ENCODE measurements at places on chromosomes 6 and 20. TPM values are rescaled to one million over a fixed set of nuclear protein-coding genes. Genes with fewer than 3 reads are reported as not detected.

The COL10A1 gene
- 0.05 TPM for total RNA-seq

The NMBR gene
- total RNA-seq, result not detected

The ADGRF5 gene
- total RNA-seq, result under 0.01 TPM

The PNLDC1 gene
- total RNA-seq, result not detected

The PRSS35 gene
- total RNA-seq, result 18.7 TPM

The PLEKHG1 gene
- 0.30 TPM for total RNA-seq

The SLC17A1 gene
- total RNA-seq, result not detected

The XKR7 gene
- not detected for total RNA-seq

The MAK gene
- total RNA-seq, result not detected

The PLCB1 gene
- total RNA-seq, result 22.1 TPM

The PPP1R10 gene
- total RNA-seq, result 17.5 TPM

The IRF4 gene
- not detected for total RNA-seq

The MLIP gene
- not detected for total RNA-seq

The TTI1 gene
- total RNA-seq, result 15.4 TPM

The SLPI gene
- total RNA-seq, result not detected

The HS3ST5 gene
- total RNA-seq, result not detected

The ZBTB46 gene
- total RNA-seq, result 0.59 TPM

The CD109 gene
- total RNA-seq, result 58.7 TPM

The HLA-DOA gene
- not detected for total RNA-seq

The ESR1 gene
- total RNA-seq, result under 0.01 TPM

The SLC22A16 gene
- total RNA-seq, result not detected

The BTNL2 gene
- not detected for total RNA-seq

The PHACTR1 gene
- total RNA-seq, result 0.51 TPM

The AGER gene
- total RNA-seq, result not detected

The PPP1R11 gene
- 17.2 TPM for total RNA-seq

The CEP85L gene
- 20.8 TPM for total RNA-seq

The PACSIN1 gene
- not detected for total RNA-seq

The PLAGL2 gene
- 4.8 TPM for total RNA-seq

The CALHM4 gene
- total RNA-seq, result not detected

The CHRNA4 gene
- total RNA-seq, result not detected

The SYNGAP1 gene
- total RNA-seq, result 10.1 TPM

The HLA-DMB gene
- total RNA-seq, result not detected

The EEF1A2 gene
- total RNA-seq, result 3.9 TPM

The OXT gene
- not detected for total RNA-seq

The TFAP2D gene
- total RNA-seq, result not detected

The NRSN1 gene
- not detected for total RNA-seq

The CTAGE9 gene
- total RNA-seq, result not detected

The CDSN gene
- total RNA-seq, result not detected

The RUNX2 gene
- 8.3 TPM for total RNA-seq

The LTB gene
- total RNA-seq, result not detected

The MRAP2 gene
- total RNA-seq, result 0.59 TPM

The LRRN4 gene
- not detected for total RNA-seq

The RAB44 gene
- total RNA-seq, result not detected
